ENCODE measurements at places on chromosomes 3 and 15. TPM values are rescaled to one million over a fixed set of nuclear protein-coding genes. Genes with fewer than 3 reads are reported as not detected.

Gene NGLY1
- 29.2 TPM for total RNA-seq

Gene GPR156
- total RNA-seq: 2.1 TPM

Gene NEK11
- 22.9 TPM for total RNA-seq

Gene ALG1L2
- 2.5 TPM for total RNA-seq

Gene AADACL2
- not detected for total RNA-seq

Gene PTH1R
- total RNA-seq: 12.7 TPM

Gene SCG5
- 250 TPM for total RNA-seq

Gene ONECUT1
- total RNA-seq: 0.83 TPM

Gene RBP2
- total RNA-seq: not detected

Gene TSPAN3
- 305 TPM for total RNA-seq

Gene NOX5
- 0.67 TPM for total RNA-seq

Gene GREM1
- 3.0 TPM for total RNA-seq

Gene PYGO1
- total RNA-seq: 7.2 TPM

Gene AHSG
- total RNA-seq: not detected

Gene SV2B
- total RNA-seq: 332 TPM

Gene SLC9C1
- total RNA-seq: not detected

Gene NR1I2
- total RNA-seq: 0.41 TPM

Gene SHQ1
- total RNA-seq: 16.7 TPM

Gene EBLN2
- 5.6 TPM for total RNA-seq

Gene GHSR
- total RNA-seq: not detected

Gene HRG
- total RNA-seq: not detected

Gene PEX5L
- total RNA-seq: 250 TPM

Gene LTK
- 1.4 TPM for total RNA-seq

Gene PRR23A
- not detected for total RNA-seq

Gene NPAP1
- 1.5 TPM for total RNA-seq

Gene TIMP4
- total RNA-seq: 3.0 TPM

Gene ALPK3
- total RNA-seq: 11.2 TPM

Gene SLC27A2
- 4.8 TPM for total RNA-seq

Data from dorsolateral prefrontal cortex (tissue), 122 donors.